GF-D8 (cell line): ENCODE measurements at places on chromosomes 13 and 19.

GRCh38 chr19:2558543-2558942 is 82.6 kb downstream of the GADD45B start:
- DNase-seq: no peak

DNA sequence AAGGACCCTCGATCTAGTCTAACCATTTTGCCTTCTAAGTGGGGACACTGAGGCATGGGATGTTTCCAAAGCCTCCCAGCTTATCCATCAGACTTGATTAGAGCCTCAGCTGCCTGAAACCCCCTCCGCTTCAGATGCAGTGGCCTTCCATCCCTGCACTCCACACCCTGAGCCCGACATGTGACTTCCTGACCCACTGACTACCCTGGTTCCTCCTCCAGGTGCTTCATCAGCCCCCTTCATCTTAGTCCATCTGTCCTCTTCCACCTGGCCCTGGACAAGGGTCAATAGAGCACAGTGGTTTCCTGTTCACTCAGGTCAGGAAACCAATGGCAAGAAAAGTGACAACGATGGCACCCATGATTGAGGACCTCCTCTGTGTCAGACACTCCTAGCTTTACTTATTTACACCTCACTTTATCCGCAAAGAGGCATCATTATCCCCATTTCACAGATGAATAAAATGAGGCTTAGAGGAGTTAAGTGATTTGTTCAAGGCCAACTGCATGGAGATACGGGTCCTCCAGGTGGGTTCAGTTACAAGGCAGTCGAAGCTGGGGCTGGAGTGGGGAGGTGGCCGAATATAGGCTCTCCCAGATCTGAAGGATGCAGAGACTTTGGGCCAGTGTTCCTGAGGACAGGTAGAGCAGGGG is 81.6 kb upstream of the TM9SF2 start:
- no peak for DNase-seq

- no peak for DNase-seq
Measured at GRCh38 chr13:79245937-79246577, 160.0 kb downstream of the RBM26 start.

GRCh38 chr13:113900646-113901045 is 36.8 kb upstream of the GAS6 start:
- DNase-seq: no peak

DNA sequence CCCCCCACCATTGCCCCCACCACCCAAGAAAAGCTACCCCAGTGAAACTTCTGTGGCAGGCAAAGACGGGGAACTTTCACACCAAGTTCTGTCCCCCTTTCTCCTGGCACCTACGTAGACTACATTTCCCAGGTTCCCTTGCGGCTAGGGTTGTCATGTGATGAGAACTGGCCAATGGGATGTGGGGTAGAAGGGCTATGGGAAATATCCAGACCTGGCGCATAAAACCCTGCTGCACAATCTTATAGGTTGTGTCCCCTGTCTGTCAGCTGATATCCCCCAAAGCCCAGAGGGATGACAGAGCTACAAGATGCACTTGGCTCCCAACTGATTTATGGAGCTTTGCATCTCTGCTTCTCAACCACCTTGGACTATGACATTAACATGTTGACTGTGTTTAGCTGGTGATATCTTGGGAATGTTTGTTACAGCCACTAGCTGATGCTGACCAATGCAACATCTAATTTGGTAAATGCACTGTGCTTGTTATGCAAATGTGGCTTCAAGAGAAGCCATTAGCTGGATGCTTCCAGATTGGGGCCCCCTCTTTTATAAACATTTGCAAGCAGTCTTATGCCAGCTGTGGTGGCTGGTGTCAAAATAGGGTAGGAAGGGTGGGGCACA is 6.1 kb downstream of the SH2D3A start:
- no peak for DNase-seq

GRCh38 chr19:19489804-19490204 is 25.5 kb downstream of the TSSK6 start:
- DNase-seq: no peak

DNA sequence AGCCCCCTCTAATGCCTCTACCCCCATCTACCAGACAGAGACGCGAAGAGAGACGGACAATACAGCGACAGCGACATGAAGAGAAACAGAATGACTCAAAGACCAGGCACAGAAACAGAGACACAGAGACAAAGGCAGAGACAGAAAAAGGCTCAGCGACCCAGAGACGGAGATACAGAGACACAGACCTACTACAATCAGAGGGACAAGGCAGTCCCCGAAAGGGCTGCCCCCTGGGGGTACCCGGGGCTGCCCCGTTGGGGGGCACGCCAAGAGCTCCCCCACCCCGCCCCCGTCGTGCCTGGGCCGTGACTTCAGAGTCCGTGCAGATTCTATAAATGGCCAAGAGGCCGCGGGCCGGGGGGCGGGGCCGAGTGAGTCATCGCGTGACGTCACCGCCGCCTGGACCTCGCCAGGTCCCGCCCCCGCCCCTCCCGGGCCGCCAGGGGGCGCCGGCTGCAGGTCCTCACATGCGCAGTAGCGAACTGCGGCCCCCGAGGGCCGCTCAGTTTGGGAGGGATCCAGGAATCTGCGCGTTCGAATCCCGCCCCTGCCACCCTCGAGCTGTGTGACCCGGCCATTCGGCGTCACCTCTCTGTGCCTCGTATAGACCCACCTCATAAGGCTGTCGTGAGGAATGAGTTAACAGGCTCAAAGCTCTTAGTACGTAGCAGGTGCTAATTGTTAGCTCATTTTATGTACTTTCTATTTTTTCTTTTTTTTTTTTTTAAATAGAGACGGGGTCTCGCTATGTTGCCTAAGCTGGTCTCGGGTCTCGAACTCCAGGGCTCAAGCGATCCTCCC is 2.7 kb upstream of the CNN1 start:
- no peak for DNase-seq

DNA sequence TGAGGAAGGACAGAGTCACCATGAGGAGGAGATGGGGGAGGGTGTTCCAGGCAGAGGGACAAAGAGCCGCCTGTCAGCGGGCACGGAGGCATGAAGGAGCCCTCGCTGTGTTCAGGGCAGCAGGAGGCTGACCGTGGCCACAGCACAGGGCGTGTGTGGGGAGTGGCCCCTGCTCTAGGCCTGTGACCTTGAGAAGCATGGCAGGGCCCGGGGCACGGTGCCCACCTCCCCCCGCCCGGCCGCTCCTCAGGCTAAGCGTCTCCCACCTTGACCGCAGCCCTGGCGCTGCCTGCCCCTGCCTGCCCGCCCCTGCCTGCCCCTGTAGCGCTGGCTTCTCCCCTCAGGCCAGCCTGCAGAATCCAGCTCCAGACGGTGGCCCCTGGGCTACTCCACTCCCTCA is 11.6 kb downstream of the MAP2K2 start:
- DNase-seq: no peak

- no peak for DNase-seq
Measured at GRCh38 chr19:39645800-39646411, 9.8 kb upstream of the LGALS16 start.

DNA sequence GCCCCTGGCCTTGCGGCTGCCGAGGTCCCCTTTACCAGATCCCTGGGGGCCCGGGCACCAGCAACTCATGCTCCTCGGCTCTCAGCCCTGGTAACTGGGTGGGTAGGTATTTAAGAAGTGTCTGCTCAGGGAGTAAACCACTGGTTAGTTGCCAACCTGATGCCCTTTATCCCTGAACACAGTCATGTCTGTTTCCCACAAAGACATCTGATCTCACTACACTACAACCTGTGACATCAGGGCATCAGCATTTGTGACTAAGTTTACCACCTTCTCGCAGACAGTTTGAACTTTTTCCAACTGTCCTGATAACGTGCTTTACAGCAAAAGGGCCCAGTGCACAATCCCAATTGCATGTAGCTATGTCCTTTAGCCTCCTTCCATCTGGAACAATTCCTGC is 22.0 kb downstream of the GGACT start:
- no peak for DNase-seq

- DNase-seq: no peak
Measured at GRCh38 chr19:36032251-36033104, at the start of gene CLIP3. CLIP3 (minus strand) TSS chr19:36032873; CDS start chr19:36032357, 516 bp downstream.

GRCh38 chr13:34039678-34040077 is 221.7 kb downstream of the RFC3 start:
- DNase-seq: no peak

DNA sequence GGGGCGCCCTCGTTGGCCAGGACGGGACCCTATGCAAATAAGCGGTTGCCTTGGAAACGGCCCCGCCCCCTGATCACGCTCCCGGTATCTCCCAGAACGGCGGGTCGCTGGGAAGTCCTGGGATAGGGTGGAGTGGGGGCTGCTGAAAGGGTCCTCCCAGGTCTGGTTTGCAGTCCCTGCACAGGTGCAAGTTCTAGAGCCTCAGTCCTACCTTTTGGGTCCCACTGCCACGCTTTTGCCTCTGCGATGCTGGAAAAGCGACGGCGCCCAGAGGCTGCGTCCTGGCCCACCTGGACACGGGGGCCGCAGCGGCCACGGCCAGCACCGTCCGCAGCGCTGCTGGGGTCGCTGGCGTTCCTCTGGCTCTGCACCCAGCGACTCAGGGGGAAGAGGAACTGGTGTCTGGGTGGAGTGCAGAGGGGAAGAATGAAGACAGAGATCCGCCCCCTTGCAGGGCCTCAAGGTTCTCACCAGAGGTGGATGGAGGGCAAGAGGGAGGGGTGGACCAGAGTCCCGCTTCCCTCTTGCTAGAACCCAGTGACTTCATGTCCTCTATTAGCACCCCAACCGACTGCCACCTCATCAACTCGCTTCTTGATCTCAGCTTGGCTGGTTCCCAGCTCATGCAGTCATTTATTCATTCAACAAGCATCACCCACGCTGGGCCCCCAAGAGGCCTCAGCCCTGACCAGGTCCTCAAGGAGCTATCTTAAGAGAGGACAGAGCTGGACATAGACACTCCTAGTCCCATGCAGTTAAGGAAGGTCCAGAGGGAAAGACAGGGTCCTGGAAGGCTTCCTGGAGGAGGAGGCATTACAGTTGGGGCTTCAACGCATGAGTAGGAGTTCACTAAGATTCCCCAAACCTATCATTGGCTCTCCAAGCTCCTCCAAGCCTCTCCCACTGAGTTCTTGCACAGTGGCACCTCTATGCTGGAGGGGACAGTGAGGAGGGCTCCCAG is at the start of gene LRRC25:
TSS of gene LRRC25 (minus strand) at position 381 of the 961 bp plus-strand sequence. CDS start 659 bp downstream, outside the sequence.
- peak; percentile 36 for DNase-seq

DNA sequence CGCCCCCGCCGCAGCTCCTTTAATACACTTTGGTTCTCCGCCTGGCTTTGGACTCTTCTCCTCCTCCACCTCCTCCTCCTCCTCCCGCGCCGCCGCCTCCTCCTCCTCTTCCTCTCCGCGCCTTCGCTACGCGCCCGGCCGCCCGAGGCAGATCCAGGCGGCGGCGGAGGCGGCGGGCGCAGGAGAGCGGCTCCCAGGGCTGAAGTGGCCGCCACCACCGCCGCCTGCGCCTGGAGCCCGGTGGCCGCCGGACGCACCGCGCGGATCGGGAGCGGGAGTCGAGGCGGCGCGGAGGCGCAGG is at the start of gene ZIC2:
TSS of gene ZIC2 (plus strand) at position 50 of the 301 bp plus-strand sequence. CDS start 281 bp downstream, outside the sequence.
- DNase-seq: no peak

DNA sequence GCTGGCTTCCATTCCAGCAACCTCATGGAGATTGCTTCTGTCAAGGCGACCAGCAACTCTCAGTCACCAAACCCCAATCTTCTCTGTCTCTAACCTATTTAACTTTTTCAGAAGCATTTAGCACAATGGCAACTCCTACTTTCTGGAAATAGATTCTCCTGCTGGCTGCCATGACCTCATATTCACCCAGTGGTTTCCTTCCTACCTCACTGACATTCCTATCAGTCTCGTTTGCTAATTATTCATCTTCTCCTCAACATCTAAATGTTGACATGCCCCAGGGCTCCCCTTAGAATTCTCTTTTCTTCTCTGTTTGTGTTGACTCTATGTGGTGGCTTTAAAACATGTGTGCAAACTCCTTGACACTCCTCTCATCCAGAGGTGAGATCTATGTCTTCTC is 106.7 kb downstream of the OLFM4 start:
- DNase-seq: no peak

GRCh38 chr13:95275322-95276036 is 25.8 kb downstream of the ABCC4 start:
- DNase-seq: no peak

GRCh38 chr19:14030997-14031718 is 404 bp upstream of the IL27RA start:
- DNase-seq: no peak

- no peak for DNase-seq
Measured at GRCh38 chr19:46783670-46784069, 4.7 kb downstream of the SLC1A5 start.

DNA sequence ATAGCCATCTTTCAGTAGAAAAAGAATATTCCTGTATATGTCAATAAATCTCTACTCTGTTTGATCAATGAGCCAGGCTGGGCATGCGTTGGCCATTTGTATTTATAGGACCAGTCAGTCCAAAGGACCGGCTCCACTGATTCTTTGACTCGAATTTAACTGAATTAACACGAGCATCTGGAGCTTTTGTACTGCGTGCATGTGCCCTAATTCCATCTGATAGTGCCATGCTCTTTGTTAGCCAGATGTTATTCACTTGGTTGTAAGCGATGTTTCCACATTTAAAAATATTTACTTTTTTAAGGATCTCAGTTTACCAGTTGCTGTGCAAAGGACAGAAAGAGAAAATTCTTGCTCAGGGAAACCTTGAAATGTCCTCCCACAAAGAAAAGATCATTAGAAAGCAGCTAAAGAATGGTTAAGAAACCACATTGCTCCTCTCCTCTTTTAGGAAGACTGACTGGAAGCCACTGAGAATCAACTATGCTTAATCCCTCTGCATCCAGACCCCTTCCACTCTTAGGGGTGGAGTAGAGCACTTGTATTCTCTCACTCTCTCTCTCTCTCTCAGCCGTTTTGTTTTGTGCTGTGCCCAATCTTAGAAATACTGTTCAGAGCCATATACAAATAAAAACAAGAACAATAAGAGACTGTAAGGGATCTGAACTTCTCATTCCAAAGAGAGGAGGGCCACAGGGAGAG is 165.8 kb downstream of the DCLK1 start:
- DNase-seq: no peak

DNA sequence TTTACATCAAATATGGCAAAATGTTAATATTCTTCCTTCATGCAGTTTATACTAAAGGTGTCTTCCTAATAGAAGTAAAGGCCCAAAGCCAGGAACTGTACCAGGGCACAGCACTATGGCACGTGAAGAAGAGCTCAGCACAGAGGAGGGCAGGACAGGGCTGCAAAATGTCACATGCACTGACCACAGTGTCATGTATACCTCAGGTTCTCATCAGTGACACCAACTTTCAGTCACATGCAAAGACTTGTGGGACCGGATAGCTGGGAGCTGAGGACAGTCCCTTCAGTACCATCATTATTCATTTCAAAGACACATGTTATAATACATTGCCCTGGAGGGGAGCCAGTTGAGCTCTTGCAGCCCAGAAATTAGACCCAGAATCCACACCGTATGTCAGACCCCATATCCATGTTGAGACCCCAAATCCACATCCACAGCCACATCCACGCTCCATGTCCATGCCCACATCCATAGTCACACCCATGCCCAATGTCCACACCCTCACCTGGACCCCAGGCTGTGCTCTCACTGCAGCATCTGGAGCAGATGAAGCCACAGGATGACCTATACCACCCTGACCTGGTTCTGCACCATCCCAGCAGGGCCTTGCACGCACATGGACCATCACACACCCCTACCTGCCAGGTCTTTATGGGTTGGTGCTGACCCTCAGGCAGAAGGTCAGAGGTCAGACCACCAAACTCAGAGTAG is 111.8 kb downstream of the TUBA3C start:
- no peak for DNase-seq

GRCh38 chr19:46209051-46209450 is 20.5 kb upstream of the IGFL1 start:
- DNase-seq: no peak

- peak; percentile 78 for DNase-seq
Measured at GRCh38 chr19:6736169-6736916, 1.0 kb downstream of the GPR108 start.

- no peak for DNase-seq
Measured at GRCh38 chr19:43560687-43561086, 14.6 kb downstream of the XRCC1 start.

GRCh38 chr19:51660975-51661600 is 14.5 kb upstream of the SIGLEC14 start:
- DNase-seq: no peak
